ENCODE measurements at places on chromosomes 7 and 10.

DNA sequence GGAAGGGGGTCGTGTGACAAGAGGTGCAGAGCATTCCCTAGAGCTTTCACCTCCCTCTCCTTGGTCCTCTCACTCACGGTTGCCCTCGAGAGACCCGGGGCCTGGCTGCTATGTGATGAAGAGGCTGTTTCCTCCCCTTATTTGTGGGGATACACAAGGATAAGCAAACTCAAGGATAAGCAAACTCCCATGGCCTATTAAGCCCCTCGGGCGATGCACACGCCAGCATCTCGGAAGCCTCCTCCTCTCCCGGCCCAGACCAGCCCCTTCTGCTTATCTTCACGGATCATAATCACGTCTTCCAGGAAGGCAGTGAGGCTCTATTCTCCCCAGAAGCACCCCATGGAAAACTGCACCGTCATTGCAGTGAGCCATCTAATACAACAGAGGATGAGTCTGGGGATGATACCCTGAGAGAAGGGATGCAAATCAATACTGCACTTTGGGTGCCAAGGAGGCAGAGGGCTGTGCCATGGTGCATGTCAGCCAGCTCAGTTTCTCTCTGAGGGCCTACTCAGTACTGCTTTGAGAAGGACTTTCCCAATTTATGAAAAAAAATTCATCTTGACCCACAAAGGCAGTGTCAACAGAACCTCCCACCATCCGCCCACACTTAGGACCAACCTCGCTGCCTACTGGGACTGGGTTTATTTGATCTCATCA lies 22.2 kb downstream of the TMEM273 start:
- no peak for DNase-seq

DNA sequence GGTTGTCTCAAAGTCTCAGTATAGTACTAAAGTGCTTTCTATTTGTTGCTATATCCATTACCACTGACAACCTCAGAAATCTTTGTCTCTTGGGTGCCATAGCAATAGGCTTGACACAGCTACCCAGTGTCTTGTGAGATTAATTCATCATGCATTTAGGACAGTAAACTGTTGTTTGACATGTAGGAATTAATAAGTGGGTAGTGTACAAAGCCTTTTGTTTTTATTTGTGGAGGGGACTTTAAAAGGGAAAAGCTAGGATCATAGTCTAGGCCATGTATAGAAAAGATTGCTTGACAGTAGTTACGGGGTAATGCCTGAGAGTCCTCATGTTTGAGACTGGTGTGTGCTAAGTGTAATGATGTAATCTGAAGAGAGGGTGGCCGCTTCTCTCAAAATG lies 102.6 kb upstream of the AGR3 start:
- no peak for DNase-seq

DNA sequence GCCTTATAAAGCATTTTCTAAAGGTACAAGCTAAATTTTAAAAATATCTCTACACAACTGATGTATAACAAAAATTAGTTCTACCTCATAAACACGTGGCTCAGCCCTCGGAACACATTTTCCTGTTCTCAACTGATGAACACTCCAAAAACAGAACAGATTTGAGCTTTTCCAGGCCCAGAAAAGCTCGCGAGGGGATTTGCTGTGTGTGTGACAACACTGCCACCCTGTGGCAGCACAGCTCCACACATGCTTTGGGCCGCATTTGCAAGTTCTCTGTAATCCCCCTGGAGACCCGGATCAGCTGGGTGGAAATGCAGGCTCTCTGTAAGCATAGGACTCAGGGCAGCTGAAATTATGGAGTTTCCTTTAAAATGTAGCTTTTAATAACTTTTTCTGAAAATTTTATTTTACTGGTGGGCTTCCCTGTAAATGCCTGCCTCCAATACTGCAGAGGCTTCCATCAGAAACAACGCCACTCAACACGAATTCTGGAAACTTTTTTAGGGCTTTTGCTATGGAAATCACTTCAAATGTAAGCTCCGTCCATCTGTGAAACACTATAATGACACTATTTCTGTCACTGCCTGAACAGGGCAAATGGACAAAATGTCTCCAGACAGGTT lies 155.5 kb downstream of the COBL start:
- peak; percentile 31 for DNase-seq

DNA sequence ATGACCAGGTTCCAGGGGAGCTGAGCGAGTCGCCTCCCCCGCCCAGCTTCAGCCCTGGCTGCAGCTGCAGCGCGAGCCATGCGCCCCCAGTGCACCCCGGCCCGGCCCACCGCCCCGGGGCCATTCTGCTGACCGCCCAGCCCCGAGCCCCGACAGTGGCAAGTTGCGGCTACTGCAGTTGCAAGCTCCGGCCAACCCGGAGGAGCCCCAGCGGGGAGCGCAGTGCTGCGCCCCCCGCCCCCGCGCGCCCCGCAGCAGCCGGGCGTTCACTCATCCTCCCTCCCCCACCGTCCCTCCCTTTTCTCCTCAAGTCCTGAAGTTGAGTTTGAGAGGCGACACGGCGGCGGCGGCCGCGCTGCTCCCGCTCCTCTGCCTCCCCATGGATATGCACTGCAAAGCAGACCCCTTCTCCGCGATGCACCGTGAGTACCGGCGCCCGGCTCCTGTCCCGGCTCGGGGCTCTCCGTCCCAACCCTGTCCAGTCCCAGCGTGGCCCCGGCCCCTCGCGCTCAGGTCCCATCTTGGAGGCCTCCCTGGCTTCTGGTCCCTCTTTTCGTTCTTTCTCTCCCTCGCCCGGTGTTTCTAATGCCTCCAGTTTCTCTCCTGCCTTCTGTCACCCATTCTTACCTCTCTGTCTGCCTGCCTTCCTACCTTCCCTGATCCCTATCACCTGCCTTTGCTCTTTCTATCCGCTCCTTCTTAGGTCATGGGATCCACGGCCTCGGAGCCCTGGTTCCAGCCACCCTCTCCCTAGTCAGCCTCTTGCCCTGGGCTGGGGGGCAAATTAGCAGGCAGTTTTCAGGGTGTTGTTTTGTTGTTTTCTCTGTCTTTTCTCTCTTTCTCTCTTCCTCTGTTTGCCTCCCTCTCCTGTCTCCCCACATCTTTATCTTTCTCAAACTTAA lies 751 bp downstream of the PAX2 start:
- DNase-seq = no peak

GRCh38 chr7:137846549-137846826 lies 286 bp downstream of the DGKI start:
- no peak for DNase-seq

- no peak for DNase-seq
Observed at GRCh38 chr10:17225808-17226207, 2.2 kb upstream of the VIM start.

GRCh38 chr7:33649476-33650441 lies 255.6 kb upstream of the BMPER start:
- DNase-seq = peak; percentile 23
